ENCODE measurements at places on chromosomes 3 and 15.

DNA sequence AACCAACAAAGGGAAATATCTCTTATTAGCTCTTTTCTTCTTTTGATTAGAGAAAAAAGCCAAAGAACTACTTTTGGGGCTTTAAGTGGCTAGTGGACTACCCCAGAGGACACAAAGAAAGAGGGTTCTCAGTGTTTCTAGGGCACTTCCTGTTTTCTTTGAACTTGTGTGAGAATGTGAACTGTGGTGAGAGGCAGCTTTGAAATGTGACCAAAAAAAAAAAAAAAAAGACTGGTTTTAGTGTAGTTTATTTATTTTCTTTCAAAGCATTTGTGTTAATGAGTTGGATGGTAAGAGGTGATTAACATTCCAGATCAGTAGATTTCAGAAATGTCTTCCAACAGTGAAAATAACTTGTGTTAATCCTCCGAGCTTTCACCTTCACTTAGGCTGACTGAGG lies 32.4 kb downstream of the SELENOT start:
- no peak for DNase-seq

GRCh38 chr3:132265488-132265887 lies 51.7 kb upstream of the ACP3 start:
- no peak for DNase-seq

GRCh38 chr3:186471771-186472170 lies 72.4 kb downstream of the CRYGS start:
- no peak for DNase-seq

- DNase-seq = no peak
Observed at GRCh38 chr3:117524890-117525289, 815.3 kb downstream of the TUSC7 start.

GRCh38 chr3:143973259-143974021 lies 1.8 kb downstream of the DIPK2A start:
- no peak for DNase-seq

DNA sequence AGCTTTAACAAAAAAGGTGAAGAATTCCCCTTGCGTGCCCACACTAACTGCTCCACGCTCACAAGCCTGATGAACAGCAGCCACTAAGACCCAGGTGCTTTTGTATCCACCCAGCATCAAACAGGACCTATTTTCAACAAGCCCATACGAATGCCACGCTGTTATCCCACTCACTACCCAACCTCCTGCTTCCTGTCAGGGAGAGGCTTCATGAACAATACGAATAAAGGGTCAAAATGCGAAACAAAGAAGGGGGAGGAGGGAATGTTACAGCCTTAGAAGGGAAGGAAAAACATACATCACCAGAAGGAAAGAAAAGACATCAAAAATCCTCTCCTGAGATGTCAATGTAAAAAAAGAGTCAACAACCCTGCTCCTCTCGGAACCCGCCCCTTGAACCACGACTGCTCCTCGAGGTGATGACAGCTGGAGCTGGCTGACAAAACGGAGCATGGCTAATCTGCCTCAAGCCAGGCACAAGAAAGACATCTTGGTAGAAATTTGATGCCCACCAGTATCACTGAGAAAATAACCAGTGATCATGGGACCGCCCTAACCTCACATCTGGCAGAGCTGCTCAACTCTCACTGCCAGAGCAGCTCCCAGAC lies 9.7 kb downstream of the ERC2 start:
- no peak for DNase-seq

DNA sequence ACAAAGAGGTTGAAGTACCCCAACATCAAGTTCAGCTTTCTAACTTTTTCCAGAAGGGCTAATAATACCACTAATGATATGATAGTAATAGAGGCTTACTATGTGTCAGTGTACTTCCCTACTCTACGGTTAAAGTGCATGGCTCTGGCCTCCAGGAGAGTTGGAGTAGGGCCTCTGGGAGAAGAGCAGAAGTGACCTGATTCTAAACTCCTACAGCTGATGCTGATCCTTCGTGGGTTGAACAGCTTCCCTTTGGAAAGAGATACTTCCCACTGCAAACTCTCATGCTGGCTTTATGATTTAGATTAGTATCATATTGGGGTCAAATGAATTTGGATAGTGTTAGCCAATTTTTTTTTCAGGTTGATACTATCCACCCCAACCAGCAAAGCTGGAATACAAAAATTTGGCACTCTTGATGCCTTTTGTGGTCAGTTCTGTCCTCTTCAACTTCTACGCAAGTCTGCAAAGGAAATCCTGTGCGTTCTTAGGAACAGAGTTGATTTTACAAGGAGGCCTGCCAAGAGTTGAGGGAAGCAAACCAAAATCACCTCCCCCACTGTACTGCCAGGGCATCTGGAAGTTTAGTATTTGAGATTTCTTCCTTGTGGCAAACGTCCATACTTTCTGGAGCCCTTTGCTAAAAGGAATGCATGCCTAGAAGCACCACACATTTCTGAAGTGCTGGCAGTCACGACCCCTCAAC lies 17.8 kb downstream of the TMEM212 start:
- DNase-seq = no peak

- DNase-seq = no peak
Observed at GRCh38 chr3:45280232-45280631, 54.1 kb upstream of the TMEM158 start.

DNA sequence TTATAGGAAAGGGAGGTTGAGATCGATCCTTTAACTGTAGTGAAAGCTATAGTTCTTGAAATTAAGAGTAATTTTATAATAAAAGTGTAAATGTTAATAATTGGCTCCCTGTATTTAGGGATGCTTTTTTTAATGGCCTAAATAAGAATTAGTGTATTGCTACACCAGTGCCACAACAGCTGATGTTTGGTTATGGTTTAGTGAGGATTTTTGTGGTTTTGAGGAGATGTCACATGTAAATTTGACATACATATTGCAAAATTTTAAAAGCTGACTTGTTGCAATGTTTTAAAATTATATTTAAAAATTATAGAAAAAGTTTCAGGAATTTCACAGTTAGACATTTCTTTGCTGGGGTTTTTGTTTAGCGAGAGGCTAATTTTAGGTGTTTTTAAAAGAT lies 3.9 kb downstream of the TSC22D2 start:
- no peak for DNase-seq

- no peak for DNase-seq
Observed at GRCh38 chr15:38545179-38545578, 19.4 kb downstream of the RASGRP1 start.

DNA sequence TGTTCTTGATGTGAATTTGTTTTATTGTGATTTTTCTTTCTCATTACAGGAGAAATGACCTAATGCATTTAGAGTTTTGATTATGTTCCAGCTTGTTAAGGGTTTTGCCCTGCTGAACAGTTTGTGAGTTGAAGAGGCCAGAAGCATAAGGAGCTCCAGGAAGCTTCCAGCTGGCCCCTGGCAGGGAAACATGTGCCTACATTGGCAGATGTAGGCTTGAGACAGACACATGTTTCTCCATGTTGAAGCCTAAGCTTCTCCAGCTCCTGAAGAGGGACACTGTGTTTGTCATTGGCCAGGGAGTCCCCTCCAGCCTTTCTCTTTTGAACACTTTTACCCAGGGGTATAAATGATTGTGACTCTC lies 88.4 kb downstream of the ASB7 start:
- DNase-seq = no peak

GRCh38 chr3:58250093-58250707 lies 12.6 kb downstream of the ABHD6 start:
- no peak for DNase-seq

DNA sequence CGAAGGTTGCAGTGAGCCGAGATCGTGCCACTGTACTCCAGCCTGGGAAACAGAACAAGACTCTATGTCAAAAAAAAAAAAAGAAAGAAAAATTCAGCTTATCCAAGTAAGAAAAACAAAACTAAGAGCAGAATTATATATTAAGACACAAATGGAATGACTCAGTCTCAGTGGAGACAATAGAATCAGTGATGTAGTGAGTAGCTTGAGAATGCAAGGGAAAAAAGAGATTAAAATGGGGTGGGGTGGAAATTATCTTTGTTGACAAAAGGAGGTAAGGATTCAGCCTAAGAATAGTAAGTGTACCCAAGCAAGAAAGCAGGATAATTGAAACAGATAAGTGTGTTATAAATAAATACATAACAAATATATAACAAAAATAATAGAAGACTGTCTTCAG lies 70.7 kb downstream of the BLM start:
- DNase-seq = no peak

DNA sequence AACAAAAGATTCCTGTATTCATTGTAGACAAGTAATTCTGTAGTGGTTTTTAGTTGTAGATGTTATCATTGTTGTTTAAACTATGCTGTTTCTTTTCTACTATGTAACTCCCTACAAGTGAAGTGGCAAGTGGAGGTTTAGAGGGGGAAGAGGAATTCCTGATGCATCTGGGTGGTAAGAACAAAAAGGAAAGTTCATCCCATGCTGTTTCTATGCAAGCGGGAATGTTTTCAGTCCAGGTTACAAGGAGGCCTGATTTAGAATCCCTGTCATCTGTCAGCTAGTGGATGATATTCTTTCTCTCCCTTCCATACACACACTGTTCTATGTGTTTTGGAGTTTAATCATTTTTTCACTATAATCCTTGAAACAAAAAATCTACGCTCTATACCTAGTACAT lies 67.4 kb downstream of the IMPG2 start:
- DNase-seq = no peak

DNA sequence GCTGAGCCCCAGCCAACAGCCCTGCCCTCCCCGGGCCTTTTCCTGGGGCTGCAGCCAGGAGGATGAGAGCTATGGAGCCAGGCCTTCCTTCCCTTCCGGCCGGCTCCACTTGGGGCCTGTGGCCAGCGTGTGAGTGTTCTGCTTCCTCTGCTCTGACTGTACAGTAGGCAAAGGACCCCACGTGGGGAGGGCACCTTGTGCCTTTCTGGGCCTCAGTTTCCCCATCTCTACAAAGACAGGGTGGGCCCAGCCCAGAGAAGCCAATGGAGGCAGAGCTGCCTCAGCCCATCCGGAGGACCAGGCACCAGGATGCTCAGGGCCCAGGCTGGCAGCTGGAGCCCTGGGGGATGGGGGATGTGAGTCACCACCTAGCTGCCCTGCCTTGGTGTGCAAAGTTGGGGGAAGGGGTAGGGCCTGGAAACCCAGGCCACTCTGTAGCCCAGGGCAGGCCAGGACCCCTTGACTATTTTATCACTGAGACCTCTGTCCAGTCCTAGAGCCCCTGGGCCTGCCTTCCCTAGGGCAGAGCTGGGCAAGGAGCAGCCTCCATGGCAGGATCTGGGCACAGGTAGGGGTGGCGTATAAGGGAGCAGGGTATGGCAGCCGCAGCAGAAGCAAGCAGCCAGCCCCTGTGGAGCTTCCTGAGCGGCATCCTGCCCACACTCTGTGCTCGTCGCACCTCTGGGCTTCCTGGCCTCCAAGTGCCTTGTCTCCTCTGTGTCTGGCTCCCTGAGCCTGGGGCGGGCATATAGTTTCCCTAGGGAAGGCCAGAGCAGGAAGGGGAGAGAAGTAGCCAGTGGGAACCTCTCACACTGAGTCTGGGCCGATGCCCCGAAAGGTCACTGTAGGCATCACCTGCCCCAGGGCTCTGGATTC lies 1.8 kb downstream of the PSTPIP1 start:
- peak; percentile 82 for DNase-seq

DNA sequence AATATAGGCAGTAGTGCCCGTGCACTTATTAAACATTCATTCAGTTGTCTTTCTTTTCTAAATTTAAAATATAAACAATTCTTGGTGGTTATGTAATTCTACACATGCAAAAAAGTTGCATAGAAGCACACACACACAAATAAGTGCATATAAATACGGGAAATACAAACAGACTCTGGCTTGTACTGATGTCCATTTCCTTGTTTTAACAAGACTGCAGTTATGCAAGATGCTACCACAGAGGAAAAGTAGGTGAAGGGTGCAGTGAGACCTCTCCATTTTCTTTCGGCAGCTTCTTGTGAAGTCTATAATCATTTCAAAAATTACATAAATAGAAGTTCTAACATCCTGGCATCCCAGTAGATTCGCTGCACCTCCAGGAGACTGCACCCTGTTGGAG lies 130.6 kb upstream of the BCL6 start:
- no peak for DNase-seq

DNA sequence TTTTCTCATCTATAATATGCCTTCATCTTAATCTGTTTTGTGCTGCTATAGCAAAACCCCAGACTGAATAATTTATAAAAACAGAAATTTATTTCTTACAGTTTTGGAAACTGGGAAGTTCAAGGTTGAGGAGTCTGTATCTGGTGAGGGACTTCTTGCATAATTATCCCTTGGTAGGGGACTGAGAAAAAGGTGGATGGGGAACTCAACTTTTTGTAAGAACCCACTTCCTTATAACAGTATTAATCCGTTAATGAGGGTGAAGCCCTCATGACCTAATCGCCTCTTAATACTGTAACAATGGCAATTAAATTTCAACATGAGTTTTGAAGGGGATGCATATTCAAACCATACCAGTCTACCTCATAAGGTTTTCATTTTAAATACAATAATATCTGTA lies 17.4 kb upstream of the MYH15 start:
- no peak for DNase-seq

DNA sequence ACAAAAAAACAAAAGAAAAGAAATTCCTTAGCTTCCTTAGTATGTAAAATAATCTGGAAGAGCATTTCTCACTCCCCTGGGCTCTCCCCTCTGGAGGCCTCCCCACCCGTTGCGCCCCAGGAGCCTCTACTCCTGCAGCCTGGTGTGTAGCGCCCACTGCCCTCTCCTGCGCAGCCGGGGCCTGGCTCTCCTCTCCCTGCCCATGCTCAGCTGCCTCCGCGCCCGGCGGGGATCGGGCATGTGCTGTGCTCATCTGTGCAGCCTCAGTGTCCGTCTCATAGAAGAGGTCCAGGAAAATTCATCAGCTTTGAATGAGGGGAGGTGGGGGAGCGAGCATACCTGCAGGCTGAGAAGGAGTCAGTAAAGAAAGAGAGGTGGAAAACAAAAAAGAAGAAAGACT lies 203.9 kb downstream of the ATP10A start:
- no peak for DNase-seq

DNA sequence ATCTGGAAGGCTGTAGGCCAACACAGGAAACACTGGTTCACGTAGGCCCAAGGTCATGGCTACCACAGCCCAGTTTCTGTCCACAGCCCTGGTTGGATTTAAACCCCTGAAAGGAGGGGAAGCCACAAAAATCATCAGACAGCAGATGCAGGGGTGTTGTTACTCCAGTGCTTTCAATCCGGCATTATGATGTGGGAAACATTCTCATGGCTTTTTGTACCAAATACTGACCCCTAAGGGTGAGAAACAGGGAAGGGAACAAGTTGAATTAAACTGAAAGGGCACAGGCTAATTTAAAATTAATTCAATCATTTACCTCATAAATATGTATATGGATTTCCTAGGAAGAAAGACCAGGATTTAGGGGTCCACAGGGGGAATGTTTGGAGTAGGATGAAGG lies 375.6 kb downstream of the CTNNB1 start:
- no peak for DNase-seq

- DNase-seq = no peak
Observed at GRCh38 chr3:150740733-150741496, 22.1 kb downstream of the SIAH2 start.

DNA sequence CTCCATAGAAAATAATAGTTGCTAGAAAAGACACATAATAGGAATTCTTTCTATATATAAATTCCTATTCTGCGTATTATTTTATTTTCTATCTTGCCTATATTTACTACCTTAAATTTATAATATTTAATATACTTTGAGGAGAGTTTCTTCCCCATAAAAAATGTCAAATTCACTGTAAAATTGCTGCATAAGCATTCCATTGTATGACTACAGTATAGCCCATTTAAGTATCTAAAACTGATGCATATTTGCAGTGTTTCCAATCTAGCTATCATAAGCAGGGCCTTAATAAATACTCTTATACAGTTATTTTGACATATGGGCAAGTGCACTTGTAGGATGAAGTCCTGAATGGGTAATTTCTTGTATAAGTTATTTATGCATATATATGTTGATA lies 1088.6 kb upstream of the EPHA6 start:
- no peak for DNase-seq

GRCh38 chr15:63258658-63259057 lies 18.7 kb upstream of the APH1B start:
- no peak for DNase-seq

Data from T-helper 1 cell (primary cell).